Stimulated activated CD4-positive, alpha-beta T cell treated with anti-CD3 and anti-CD28 coated beads, Interleukin-12 subunit alpha, Interleukin-12 subunit beta, amount 100 ng/mL, for 24 hours (primary cell): ENCODE measurements at places on chromosomes 4 and X.

DNA sequence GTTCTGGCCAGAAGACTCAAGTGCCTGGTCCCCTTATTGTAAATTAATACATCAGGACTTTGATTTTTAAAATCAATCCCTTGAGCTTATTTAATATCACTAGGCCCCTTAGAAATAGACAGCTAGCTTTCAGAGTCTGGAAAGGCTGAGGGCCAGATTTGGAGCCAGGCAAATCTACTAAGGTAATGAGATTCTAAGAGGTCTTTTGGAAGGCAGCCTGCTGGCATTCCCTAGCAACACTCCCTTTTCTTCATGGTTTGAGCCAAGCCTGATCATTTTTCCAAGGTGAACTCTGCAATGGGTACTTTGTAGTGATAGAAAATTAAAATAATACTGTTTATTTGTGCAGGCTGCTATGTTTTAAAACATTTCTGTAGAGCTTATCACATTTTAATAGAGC is 378.5 kb downstream of the FAT4 start:
- no peak for DNase-seq

GRCh38 chr4:159398236-159398638 is 295.4 kb downstream of the RAPGEF2 start:
- DNase-seq: no peak

DNA sequence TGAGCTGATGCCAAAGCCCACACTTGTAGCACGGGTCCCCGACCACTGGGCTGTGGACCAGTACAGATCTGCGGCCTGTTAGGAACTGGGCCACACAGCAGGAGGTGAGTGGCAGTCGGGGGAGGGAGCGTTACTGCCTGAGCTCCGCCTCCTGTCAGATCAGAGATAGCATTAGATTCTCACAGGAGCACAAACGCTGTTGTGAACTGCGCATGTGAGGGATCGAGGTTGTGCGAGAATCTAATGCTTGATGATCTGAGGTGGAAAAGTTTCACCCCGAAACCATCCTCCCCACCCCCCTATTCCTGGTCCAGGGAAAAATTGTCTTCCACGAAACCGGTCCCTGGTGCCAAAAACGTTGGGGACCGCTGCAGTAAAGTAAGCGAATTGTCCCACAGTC is 292.0 kb downstream of the DCTD start:
- no peak for DNase-seq

DNA sequence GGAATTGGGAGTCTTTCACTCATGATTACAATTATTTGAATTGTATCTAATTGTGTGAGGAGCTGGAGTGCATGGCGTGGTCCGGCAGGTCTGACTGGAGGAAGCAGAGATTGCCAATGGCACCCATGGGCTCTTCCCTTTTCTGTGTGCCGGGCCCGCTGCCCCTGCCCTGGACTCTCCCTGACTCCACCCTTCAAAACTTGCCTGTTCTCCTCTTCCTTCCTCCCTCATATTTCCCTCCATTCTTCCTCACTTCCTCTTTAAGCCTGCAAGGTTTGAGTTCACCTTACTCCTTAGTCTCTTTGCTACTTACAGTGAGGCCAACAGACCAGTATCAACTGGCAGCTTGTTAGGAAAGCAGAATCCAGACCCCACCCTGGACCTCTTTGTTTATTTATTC is 6.5 kb upstream of the STBD1 start:
- DNase-seq: no peak

- DNase-seq: no peak
These were observed 99.1 kb upstream of the AFAP1 start for GRCh38 chr4:8038719-8039251.

DNA sequence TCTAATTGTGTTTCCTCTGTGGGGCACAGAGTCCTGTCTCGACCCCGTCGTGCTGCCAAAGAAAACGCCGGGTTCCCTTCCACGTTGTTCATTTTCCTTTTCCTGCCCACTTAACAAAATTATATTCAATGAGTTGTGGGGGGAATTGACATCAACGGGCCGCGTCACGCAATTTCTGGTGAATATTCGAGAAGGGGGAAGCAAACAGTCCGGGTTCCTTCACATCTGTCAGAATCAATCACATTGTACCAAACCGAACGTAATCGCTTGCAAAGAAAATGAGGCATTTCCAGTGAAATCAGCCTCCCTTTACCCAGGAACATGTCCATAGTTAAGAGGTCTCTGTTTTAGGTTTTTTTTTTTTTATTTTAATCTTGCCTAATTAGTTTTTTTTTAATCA is 243.5 kb downstream of the SHOX start:
- DNase-seq: no peak

- no peak for DNase-seq
These were observed 37.0 kb downstream of the NAP1L5 start for GRCh38 chr4:88660446-88661294.

DNA sequence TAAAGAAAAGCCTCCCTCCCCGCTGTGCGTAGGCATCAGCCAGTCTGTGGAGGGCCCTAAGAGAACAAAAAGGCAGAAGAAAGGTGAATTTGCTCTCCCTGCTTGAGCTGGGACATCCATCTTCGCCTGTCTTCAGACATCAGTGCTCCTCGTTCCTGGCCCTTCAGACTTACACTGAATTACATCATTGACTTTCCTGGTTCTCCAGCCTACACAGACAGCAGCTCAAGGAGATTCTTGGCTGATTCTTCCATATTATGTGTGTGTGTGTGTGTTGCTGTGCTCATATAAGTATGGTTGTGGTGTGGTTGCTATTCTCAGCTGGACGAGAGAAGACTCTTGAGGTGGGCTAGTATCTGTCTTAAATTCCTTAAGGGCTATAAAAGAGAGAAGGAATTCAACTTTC is 35.5 kb upstream of the CD99L2 start:
- DNase-seq: no peak
